ENCODE measurements at places on chromosomes 3 and 15.

DNA sequence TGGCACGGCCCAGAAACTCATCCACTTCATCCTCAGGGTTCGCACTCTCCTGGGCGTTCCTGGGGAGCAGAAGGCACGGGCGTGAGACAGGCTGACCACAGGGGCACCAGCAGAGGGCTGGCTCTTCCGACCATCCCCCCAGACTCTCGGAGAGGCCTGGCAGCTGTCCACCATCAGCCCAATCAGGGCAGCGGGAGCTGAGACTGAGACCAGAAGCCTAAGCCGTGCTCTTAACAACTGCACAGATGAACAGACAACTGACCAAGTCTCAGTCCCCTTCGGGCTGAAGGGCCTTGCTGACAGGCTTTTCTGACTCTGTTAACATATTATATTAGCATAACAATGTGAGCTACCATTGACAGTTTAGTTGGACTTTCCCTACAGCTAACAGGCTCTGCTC lies 118.0 kb downstream of the SEC22A start:
- no peak for DNase-seq

- DNase-seq: no peak
Observed at GRCh38 chr3:12681089-12681942, 17.4 kb upstream of the RAF1 start.

GRCh38 chr3:71056327-71056726 lies 527.2 kb downstream of the FOXP1 start:
- DNase-seq: no peak

GRCh38 chr3:14444380-14444779 lies 42.0 kb downstream of the SLC6A6 start:
- DNase-seq: no peak

GRCh38 chr15:75431682-75432081 lies 19.8 kb downstream of the SIN3A start:
- DNase-seq: no peak

DNA sequence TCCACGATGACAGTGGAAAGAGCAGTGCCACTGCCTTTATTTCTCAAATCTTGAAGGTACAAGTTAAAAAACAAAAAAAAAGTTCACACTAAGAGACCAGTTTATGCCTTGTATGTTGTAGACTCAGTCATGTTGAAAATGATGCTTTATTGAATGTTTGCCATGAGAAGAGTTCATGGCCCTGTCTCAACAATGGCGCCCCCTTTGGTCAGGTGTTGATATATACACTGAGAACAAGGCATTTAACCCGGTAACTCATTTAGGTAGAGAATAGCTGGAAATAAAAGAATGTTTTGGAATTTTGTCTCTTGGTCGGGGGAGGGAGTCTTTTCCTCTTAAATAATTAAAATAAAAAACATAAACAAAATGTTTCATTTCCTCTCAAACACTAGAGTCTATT lies 145.6 kb upstream of the SLC2A2 start:
- no peak for DNase-seq

DNA sequence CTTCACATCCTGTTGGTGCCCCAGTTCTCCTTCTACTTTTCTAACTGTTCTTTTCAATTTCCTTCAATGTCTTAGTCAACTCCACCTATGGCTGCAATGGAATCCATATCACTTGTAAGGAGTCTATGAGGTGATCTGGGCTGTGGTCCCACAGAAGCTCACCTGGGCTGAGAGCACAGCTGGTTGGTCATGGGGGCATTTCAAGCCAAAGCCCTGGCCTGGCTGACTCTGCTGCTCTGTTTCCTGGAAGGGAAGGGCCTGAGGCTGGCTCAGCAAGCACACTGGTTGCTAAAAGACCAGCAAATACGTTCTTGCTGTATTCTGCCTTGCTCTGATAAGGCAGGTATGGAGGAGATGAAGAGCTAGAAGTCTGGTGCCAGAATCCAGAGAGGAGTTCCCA lies 29.0 kb downstream of the AMOTL2 start:
- no peak for DNase-seq

DNA sequence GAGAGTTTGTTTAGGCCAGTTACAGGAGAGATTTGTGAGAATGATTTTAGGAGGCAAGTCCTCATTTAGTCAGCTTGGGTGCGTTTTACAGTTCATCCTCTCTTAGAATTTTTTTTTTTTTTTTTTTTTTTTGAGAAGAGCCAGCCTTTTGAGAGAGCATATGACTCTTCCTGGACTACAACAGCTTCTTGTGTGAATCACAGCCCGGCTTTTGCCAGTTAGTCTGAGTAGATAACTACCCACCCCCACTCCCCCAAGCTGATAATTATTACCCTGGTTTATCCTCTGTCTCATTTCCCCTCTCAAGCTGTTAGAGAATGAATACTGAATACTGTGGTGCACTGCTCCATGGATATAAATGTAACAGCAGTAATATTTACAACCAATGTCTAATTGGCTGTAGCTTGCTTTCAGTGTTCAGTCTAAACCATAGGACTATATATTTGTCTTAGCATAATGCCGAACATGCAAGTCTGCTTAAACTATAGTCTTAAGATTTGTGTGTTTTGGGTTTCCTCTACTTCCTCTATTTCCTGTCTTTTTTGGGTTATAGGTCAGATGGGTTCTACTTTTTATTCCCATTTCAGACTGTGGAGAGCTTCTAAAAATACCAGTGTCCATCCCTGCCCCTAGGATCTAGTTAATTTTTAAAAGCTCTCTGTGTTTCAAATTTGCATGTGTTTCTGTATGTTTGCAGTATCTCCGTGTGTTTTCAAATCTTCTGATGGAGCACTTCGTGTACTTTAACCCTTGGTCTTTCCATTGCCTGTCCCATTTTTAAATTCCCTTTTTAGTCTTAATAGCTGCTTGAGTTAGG lies 8.0 kb downstream of the CHD2 start:
- DNase-seq: no peak

DNA sequence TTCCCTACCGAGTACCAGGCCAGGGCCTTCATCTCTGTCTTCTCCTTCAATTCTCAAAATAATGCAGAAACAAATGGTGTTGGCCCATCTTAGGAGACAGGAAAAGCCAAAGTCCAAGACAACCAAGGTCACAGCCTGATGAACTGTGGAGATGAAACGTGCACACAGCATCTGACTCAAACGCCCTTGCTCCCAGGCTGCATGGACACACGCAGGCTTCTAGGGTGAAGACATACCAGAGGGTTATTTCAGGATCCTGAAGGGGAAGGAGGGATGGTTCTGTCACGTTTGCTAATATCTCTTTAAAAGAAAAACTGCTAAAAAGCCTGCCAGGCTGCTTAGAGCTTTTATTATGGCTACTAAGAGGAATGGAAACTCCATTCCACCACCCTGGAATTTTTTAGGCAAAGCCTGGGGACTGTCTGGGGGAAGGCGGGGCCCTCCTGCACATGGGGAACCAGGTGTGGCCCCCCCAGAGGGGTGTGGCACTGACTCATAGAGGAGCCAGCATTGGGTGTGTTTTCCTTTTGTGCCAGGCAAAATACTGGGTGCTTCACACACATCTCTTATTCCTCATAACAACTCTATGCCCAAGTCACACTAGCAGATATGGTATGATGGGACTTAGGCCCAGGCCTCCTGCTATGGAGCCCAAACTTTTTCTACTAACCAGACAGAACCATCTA lies 62.9 kb downstream of the UMPS start:
- no peak for DNase-seq

DNA sequence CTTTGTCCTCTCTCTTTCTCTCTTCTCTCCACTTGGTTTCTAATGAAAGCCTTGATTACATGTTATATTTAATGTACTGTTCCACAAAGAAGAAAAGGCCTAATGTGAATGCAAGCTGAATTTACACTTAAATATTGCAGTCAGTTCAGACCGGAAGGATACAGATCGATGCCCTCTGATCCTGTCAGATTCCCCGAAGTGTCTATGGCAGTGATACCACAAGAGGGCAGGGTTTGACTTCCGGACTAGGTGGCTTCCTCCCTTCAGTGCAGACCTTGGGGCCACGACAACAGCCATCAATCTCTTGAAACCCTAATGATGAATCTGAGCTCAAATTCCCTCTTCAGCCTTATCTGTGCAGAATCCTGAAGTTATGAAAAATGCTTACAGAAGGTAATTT lies 29.5 kb downstream of the AGTR1 start:
- peak; percentile 8 for DNase-seq

DNA sequence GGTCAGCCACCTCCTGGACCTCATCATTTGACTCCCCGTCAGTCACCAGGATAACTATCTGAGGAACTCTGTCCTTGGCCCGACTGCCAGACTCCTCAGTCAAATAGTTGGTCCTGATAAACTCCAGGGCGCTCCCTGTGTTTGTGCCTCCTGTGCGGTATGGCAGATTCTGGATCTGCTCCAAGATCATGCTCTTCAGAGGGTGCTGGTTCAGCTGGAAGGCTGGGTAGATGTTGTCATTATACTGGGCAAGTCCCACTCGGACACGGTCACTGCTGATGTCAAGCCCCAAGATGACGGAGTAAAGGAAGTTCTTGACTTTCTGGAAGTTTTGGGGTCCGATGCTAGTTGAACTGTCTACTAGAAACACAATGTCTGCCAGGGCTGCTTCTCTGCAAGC lies 31.1 kb upstream of the CAPN7 start:
- DNase-seq: no peak

DNA sequence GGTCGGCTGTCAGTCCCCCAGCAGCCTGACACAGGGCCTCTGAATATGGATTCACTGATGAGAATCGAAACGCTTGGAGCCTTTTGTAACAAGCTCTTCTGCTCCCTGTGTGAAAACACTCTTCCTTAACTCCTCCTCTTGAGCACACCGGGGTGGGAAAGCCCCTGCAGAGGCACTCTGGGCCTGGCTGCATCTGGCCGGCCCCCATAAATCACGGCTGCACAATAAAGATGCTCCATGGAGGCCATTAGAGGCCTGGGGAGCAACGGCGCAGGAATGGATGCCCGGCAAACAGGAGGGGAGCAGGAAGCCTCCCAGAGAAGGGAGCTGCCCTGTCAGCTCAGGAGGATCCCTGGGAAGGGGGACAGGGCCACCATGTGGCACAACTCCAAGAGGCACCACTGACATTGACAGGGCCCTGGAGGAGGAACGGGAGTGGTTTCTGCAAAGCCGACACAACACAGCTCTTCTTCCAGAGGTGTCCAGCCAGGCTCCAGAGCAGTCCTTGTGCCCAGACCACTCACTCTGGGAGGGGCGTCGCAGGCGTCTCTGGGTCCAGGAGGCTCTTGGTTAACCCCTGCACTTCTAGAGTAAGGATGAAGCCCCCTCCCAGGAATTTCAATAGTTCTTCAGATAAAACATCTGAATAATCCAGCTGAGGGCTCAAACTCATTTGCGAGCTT lies 509.3 kb upstream of the PPP2R3A start:
- DNase-seq: no peak

DNA sequence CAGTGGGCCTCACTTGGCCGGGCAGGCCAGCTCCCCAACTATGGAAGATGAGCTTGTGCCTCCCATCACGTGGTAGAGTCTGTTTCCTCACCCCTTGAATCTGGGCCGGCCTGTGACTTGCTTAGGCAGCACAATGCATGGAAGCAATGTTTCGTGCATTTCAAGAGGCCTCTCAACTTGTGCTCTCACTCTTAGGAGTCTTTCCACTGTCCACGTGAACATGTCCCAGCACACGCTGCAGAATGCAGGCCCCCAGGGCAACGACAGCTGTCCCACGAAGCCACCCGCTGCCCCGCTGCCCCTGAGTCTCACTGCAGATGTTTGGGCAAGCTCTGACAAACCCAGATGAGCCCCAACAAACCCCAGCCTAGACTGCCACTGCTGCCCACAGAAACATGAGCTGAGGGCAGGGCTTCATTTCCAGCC lies 27.2 kb upstream of the SLC41A3 start:
- DNase-seq: no peak

DNA sequence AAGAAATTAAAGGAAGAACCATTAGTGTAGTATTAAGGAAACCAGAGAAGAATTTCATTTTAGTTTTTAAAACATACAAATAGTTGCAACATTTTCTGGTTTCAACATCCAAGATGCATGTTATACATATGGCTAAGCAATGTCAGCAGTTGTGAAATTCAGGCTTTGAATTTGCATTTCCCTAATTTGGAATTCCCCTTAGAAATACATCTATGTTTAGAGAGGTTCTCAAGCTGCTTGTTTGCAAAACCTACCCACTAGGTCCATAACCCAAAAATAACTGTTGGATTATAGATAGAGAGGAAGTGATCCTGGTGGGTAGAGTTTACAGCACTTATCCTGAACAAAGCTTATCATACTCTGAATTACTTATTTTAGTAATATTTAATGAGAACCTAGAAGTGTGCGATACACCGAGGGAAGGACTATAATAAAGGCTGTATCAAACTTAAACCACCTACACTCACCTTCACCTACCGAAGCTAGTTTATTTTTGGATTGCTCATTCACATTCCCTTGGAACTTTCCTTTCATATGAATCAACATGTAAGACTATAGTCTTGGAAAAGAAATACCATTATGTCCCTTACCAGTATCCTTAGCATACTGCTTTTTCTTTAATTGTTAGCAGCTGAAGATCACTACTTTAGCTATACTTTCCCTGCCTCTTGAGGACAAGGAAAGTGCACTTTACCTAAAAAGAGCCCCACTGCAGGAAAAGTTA lies 60.6 kb downstream of the CHAC1 start:
- no peak for DNase-seq

- no peak for DNase-seq
Observed at GRCh38 chr3:15797642-15798303, at the start of gene ANKRD28. ANKRD28 (minus strand) TSS chr3:15797979; CDS start chr3:15796521, 1,458 bp downstream.

DNA sequence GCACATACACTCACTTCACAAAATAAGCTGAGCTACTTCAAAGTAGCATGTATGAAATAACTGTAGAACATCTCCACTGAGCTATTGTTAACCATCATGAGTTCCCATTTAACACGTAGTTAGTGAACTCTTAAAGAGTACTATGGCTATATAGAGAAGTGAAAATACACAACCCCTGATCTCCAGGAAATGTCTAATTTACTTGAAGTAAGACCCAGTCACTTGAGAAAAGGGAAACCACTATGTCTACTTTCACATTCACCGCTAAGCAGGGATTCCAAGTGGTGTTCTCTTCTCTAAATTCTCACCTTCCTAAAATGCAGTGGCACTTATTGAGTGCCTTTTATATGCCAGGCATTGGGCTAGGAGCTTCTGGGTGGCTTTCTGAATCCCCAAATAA lies 35.0 kb upstream of the COLQ start:
- DNase-seq: no peak

GRCh38 chr15:88274553-88275460 lies 18.3 kb upstream of the NTRK3 start:
- peak; percentile 76 for DNase-seq

- DNase-seq: no peak
Observed at GRCh38 chr15:50344006-50344464, 11.0 kb downstream of the GABPB1 start.

DNA sequence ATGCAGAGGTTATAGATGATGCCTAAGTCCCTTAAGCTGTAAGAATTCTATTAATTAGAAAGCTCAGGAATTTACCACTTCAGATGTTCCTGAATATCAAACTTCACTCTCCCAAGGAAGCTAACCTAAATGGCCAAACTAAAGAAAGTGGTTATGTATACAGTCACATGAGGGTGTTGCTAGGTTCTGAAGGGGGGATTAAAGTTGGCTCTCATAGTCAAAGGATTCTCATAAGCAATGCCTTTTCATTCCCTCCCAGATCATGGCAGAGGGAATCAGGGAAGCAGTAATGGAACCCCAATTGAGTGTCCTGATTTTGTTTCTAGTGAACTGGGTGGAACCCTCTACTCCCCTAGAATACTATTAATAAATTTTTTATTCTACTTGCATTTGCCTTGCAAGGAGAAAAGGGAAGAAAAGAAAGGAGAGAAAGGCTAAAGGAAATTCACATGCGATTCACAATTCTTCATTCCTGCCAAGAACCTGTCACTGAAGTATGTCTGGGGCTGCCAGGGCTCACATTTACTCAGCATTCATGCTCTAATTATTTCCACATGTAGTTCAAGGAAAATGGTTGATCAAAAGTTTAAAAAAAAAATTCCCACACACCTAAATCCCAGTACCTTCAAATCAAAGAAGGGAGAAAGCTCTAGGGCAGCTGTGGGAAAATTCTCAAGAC lies 25.1 kb downstream of the FSTL1 start:
- no peak for DNase-seq

Data from nucleus accumbens (tissue), 56 donors.